ENCODE measurements at places on chromosomes 5 and 9.
A peak's percentile ranks its signal among the peaks of the same experiment; 100 is the strongest.

- DNase-seq = no peak
Observed at GRCh38 chr9:15191378-15191777, 115.6 kb downstream of the TTC39B start.

DNA sequence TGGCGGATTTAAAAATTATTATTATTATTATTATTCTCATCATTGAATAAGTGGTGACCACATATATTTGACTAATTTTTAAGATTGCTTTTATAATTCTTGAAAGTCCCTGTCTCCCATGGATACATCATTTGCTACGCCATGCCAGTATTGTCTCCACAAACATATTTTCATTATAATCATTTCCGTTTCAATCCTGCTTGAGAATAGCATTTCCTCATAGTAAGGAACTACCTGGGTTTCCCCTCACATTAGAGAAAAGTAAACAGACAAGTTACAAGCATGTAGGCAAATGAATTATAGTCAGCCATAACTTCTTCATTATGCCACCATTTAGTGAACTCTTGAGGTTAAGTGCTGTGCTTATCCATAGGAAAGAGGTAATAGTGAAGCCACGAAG is 276.6 kb downstream of the NFIB start:
- DNase-seq = no peak

DNA sequence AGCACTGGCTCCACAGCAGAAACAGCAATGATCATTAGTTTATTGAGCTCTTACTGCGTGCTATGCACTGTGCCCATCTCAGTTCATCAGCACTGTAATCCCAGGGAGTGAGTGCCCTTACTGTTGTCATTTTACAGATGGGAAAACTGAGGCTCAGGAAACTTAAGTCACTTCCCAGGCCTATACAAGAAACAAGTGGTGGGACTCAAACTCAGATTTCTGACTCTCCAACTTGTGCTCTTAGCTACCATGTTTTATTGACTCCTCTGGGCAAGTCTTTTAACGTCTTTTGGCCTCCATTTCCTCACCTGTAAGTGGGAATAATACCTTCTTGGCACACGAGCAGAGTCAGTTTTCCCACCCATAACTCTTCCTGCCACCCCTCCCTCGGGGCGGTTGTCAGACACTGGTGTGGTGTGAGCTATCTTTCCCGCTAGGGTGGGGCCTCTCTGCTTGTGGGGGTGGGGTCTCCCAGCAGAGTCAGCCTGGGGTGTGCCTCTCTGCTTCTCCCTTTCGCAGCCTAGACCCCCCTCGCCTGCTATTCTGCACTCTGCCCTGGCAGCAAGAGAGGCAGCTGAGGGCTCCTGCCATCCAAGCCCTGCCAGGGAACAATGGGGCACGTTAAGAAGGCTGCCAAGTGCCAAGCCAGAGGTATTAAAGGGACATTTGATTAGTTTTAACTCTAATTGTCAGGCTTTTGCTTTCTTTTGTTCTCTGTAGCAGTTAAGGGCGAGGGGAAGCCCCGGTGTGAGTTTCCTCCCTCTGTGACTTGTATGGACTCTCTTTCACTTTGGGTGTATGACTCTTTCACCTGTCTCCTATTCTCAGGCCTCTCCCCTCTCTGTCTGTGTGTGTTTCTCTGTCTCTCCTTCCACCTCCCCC is 12.1 kb downstream of the GALNT10 start:
- no peak for DNase-seq

GRCh38 chr5:884345-885126 is 8.1 kb downstream of the BRD9 start:
- no peak for DNase-seq

- DNase-seq = peak; percentile 79
Observed at GRCh38 chr9:92147030-92147851, 32.0 kb upstream of the SPTLC1 start.

DNA sequence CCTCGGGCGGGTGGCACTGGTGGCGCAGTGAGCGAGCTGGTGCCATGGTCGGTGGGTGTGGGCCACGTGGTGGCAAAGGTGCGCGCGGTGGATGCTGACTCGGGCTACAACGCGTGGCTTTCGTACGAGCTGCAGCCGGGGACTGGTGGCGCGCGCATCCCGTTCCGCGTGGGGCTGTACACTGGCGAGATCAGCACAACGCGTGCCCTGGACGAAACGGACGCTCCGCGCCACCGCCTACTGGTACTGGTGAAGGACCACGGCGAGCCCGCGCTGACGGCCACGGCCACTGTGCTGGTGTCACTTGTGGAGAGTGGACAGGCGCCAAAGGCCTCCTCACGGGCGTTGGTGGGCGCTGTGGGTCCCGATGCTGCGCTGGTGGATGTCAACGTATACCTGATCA is 2.0 kb downstream of the PCDHA4 start:
- DNase-seq = no peak
